ENCODE measurements at places on chromosomes 12 and 14. TPM values are rescaled to one million over a fixed set of nuclear protein-coding genes. Genes with fewer than 3 reads are reported as not detected.

Gene BAG5
- total RNA-seq = 33.0 TPM

Gene TEX22
- total RNA-seq = 0.40 TPM

Gene GSG1
- total RNA-seq = not detected

Gene ASPG
- total RNA-seq = not detected

Gene PPHLN1
- total RNA-seq = 67.6 TPM

Gene TOMM20L
- total RNA-seq = not detected

Gene SCNN1A
- total RNA-seq = 2.9 TPM

Gene KRT82
- 0.29 TPM for total RNA-seq

Gene DDX24
- 120 TPM for total RNA-seq

DNA sequence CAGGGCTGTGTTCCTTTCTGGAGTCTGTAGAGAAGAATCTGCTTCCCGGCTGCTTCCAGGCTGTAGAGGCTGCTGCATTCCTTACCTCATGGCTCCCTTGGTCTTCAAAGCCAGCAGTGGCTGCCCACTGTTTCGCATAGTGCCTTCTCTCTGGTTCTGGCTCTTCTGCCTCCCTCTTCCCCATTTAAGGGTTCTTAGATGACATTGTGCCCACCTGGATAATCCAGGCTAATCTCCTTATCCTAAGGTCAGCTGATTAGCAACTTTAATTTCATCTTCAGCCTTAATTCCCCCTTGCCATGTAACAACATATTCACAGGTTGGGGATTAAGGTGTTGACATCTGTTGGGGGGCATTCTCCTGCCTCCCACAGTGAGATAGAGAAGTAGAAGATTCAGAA lies 208.6 kb upstream of the TMTC1 start:
- no peak for DNase-seq

GRCh38 chr12:43099691-43100163 lies 452.3 kb downstream of the ADAMTS20 start:
- DNase-seq = no peak

GRCh38 chr12:27871946-27872345 lies 91.9 kb upstream of the MANSC4 start:
- no peak for DNase-seq

GRCh38 chr14:64681796-64682710 lies 22.2 kb upstream of the PLEKHG3 start:
- peak; percentile 72 for DNase-seq

DNA sequence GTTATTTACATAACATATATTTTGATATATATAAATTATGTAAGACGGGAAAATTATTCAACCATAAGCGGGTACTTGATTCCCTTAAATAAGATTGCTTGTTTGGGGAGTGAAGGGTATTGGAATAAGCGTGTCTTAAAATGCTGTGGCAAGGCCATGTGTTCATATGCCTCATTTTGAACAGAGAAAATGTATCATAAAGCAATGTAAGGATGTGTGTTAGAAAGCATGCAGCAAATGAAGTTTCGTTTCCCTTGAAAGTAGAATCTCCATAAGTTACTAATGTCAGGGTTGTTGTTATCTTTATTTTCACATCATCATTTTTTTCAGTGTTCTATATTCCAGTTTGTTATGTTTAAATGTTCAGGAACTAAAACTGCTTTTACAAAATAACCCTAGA lies 465.6 kb downstream of the FOXG1 start:
- DNase-seq = no peak

- no peak for DNase-seq
Observed at GRCh38 chr12:99223579-99223978, 424.0 kb upstream of the GARIN6 start.

- DNase-seq = no peak
Observed at GRCh38 chr12:127942981-127943380, 324.0 kb upstream of the TMEM132C start.

GRCh38 chr12:27840229-27840999 lies 60.4 kb upstream of the MANSC4 start:
- DNase-seq = peak; percentile 48

DNA sequence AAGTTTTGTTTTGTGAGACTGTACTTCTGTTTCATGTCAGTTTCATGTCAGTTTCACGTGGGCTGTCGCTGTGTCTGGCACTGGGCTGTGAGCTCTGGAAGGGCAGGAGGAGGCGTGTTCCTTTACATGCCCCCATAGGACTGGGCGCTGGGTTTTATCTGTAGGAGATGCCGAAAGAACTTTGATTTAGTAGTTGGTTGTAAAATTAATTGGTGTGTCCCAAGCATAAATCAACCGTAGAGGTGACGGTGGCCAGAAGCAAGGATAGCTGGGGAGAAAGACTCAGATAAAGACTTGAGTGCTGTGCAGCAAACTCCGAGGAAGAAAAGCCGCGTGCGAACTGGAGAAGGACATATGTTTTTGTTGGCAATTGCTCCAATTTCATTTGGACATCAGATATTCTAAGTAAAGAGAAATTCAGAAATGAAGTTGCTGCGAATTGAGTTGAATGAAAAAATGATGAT lies 182.5 kb downstream of the VRK1 start:
- DNase-seq = no peak

DNA sequence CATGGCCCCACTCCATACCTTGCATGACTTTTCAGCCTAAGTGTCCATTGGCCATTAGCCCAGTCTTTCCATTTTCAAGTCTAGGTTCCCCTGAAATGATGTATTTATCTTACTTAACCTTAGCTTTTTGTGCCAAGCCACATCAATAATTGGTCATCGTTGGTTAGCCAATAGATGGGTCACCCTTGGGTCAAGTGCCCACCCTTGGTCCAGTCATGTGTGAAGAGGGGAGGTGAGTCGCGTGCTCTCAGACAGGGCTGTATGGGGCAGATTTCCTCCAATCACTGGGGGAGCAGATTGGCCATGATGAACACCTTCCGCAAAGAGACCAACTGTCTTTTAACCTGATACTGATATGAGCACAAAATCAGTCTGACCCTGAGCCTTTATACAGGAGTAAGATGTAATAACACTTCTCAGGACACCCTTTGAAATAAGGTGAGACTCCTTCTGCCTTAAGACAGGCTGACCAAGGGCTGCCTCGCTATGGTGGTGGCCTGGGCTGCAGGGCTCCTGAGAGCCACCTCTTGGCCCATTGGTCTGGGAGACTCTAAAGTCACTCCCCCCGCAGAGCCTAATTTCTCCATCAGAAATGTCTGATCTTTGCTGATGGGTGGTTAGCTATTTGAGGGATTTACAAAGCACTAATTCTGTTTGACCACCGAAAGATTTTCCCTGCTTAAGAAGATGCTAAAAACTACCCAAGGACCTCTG lies 143.2 kb downstream of the ZFP36L1 start:
- DNase-seq = no peak

DNA sequence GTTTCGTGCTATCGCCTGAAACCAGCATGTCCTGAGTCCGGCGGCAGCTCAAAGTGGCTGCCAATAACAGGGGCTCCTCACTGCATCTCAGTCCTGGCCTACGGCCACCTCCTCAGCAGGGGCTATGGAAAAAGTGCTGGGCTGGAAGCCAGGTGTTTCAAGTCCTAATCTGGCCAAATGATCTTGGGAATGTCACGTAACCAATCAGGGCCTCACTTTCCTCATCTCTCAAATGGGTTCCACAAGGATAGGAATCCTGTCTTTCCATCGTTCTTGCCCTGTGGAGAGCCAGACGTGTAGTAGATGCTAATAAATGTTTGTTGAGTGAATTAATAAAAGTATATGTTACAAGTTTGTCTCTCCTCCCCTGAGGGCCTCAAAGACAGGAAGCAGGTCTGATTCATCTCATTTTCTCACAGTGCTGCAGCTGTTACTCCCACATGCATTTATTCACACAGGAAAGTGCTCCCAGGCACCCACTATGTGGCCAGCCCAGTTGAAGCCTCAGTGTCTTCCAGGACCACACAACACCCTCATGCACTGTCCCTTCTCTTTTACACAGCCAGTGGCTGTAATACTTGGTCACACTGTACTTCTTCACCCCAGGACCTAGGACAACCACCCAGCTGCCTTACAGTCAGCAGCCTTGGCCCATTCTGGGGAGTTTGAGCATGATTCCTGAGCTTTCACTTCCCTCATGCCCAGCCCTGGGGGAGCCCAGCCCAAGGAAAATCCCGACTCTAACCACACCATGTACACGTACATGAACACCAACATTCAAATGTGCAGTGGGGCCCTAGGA lies 5.0 kb downstream of the CMKLR1 start:
- DNase-seq = peak; percentile 11

GRCh38 chr12:2239381-2239871 lies 186.6 kb downstream of the CACNA1C start:
- DNase-seq = no peak

GRCh38 chr14:52063052-52063462 lies 5.8 kb downstream of the NID2 start:
- DNase-seq = no peak

- peak; percentile 44 for DNase-seq
Observed at GRCh38 chr12:28027328-28027727, 54.8 kb upstream of the PTHLH start.

- peak; percentile 48 for DNase-seq
Observed at GRCh38 chr12:32535288-32535999, 136.1 kb downstream of the FGD4 start.

DNA sequence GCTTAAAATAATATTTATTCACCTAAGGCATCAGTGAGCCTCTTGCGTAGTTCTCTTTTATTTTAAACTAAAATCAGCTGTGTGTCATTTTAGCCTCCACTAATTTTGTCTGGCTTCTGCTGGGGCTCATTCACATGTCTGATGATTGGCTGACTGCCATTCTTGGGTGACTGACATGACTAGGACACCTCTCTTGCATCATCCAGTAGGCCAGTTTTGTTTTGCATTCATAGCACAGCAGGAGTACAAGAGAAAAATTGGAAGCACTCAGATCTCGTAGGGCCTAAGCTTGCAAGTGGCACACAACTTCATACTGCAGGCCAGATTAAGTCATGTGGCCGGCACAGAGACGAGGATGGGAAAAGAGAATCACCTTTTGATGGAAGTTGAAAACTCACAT lies 1226.5 kb downstream of the GALC start:
- no peak for DNase-seq

DNA sequence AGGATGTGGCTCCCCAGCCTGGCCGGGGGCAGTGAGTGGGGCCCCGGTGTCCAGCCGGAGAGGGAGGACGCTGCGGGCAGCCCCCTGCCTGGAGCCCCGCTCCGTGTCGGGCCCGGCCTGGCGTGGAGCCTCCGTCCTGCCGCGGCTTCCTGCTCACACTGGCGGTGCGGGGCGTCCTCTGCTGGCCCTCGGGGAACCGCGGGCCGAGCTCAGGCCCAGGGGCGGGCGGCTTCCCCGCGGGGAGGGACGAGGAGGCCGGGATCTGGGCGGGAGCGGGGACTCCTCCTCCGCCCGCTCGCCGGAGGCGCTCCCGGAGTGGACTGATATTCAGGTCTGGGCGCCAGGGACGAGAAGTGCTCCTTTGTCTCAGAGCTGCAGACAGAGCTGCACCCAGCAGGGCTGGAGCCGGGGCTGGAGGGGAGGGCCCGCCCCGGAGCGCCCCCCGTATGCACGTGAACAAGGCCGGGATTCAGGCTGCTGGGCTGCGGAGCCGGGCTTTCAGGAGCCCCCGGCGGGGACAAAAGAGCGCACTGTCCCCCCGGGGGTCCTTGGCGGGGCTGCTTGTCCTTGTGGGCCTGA lies 2.2 kb downstream of the MMP17 start:
- peak; percentile 91 for DNase-seq
